Activated CD8-positive, alpha-beta T cell treated with anti-CD3 and anti-CD28 coated beads for 36 hours (primary cell): ENCODE measurements at places on chromosomes 1 and 21. TPM values are rescaled to one million over a fixed set of nuclear protein-coding genes. Genes with fewer than 3 reads are reported as not detected.

DNA sequence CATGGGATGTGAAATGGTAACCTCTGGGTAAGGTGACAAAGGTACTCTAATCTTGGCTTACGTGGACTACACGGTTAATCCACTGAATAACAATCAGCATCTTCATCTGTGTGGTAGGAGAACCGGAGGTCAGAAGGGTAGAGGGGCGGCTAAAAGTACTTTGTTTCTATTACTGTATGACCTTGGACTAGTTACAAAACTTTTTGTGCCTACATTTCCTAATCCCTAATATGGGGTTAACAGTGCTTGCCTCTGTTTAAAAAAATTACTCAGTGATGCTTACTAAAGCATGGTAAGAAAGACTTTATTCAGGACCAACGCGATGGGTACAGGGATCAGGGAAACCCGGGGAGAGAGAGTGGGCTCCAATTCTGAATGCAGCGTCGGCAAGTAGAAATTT is 1.7 kb upstream of the MRPS6 start:
- DNase-seq = no peak

The NBPF10 gene
- 1.5 TPM for total RNA-seq

The RAD54L gene
- 65.1 TPM for total RNA-seq

- no peak for DNase-seq
These were observed 116.3 kb upstream of the HNRNPU start for GRCh38 chr1:244980605-244981004.

- no peak for DNase-seq
These were observed 686.2 kb downstream of the ADGRL2 start for GRCh38 chr1:82486969-82487368.

The KCNJ15 gene
- total RNA-seq = 0.43 TPM

DNA sequence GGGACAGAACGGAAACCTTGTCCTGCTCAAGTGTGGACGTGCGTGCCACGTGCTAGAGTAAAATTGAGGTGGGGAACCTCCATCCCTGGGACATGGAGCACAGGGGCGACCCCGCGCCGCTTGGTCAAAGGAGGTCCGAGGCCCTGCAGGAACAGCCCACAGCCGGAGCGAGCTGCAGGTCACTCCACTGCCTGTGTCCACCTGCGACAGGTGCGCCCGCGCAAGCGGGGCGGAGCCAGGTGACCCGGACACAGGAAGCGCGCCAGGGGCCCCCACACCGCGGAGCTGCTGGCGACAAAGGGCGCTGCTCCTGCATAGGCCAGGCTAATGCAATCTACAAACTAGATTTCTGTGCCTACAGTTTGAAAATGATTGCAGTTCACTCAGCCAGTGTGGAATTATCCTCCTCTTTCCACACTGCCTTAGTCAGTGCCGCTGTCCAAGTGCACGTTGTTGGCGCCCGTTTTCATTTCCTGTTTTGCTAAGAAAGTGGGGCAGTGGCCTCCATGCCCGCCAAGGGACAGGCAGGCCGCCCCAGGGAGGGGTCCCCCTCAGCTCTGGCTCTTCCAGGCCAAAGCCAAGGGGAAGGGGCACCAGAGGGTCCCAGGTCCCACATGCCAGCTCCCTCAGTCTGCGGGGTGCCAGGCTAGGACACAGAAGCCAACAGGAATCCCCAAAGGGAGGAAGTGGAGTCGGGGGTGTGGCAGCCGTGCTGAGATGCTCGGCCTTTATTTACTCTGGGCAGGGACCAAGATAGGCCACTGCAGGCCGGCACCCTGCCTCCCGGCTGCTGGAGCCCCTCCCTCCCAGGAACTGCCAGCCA is 4.3 kb upstream of the NADK start:
- peak; percentile 48 for DNase-seq

- no peak for DNase-seq
These were observed 90.5 kb downstream of the CD247 start for GRCh38 chr1:167427848-167428247.

GRCh38 chr21:26739189-26739588 is 106.0 kb downstream of the ADAMTS1 start:
- DNase-seq = no peak

The RGS13 gene
- not detected for total RNA-seq

The KCNE2 gene
- total RNA-seq = not detected

The PTAFR gene
- total RNA-seq = 0.25 TPM

DNA sequence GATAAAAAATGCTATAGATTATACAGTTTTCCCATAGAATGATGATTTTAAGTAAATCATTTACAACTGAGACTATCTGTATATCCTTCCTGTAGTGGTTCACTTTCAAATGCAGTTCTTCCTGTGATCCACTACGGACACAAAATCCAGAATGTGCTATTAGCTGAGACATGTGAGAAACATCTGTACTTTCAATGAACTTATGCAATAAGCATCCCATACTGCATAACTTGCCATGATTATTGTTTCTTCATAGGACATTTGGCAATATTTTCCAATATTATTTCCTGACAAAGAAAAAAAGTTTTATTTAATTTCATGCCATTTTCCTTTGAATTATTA is 83.5 kb upstream of the PRDX6 start:
- DNase-seq = no peak

DNA sequence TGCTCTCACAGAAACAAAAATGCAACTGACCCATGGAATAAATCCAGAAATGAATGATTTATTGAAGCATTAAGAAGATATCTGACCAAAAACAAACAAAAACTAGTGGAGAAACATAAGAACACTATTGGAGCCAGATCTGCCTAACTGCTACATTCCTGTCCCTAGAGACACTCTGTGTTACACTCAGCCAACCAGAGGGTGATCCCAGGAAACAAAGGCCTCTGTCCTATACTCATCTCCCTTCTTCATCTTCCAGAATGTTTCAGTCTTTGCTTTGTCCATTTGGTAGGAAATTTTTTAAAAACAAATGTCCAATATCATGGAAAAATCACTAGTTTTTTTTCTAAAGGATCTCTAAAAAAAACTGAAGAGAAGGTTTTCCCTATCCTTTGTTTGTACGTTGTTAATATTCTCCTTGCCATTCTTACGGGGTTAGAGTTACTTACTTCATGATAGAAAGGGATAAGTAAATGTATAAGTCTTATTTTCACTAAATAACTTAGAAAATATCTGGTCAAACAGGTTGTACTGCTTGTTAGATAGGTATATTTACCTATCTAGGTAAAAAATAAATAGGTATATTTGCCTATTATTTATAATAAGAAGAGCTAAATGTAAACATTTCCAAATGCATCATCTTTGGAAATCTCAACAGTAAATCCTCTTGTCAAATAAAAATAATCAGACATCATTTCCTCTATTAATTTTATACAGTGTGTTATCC is 59.1 kb downstream of the NME7 start:
- no peak for DNase-seq
